Vagina (tissue), 2 donors: ENCODE measurements at places on chromosomes 4 and X.

- no peak for DNase-seq
Measured at GRCh38 chrX:37975421-37975820, 30.9 kb upstream of the SYTL5 start.

DNA sequence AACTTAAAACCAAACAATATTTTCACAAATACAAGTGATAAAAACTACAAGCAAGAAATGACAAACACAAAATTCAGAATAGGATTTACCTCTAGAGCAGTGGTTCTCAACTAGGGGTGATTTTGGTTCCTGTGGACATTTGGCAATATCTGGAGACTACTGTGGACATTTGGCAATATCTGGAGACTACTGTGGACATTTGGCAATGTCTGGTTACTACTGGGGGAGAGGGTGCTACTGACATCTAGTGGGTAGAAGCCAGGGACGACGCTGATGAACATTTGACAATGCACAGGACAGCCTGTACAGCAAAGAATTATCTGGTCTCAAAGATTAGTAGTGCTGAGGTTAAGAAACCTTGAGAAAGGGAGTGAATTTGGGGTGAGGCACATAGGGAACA, 169.8 kb downstream of the CLCN4 start:
- DNase-seq: no peak

- no peak for DNase-seq
Measured at GRCh38 chrX:38103857-38104812, 97.8 kb downstream of the SYTL5 start.

DNA sequence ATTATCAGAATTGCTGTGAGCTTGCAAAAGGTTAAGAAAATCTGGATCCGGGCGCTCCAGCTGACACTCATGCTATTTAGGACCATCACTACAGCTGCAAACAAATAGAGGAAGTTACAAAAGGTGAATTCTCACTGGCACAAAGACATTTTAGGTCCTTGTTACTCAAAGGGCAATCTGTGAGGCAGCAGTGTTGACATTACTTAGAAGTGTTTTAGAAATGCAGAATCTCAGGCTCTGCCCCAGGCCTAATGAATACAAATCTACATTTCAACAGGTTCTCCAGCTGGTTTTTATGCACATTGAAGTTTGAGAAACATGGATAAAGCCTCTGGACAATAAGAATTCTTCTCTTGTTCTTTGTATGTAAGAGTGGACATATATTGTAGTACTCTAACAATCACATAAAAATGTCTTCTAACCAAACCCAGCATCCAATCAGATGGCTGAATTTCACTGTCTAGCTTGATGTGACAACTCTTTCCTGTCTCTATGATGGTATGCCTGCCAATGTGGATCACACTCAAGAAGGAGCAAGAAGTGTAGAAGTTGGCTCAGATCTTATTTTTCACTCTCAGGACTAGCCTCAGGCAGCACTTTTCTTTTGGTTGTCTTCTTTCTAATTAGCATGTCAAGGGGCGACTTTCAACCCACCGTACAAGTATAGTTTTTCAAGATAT, 18.8 kb downstream of the SLC7A11 start:
- no peak for DNase-seq

DNA sequence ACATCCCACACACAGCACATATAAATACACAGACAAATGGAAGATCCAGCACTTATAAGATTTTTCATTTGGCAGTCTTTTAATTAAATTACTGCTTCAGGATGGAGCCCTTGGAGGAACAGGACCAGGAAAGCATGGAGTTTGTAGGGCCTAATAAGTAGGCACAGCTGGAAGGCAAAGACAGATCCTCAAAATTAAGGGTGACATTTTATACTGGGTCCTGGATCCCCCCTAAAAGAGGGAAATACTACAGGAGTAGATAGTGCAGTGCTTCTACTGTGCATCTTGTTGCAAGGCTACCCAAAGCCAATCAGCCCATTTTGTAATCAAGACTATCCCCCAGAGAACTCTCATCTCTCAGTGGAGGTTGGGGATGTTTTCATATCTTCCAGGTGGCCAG, 1860.7 kb upstream of the PCDH10 start:
- no peak for DNase-seq

DNA sequence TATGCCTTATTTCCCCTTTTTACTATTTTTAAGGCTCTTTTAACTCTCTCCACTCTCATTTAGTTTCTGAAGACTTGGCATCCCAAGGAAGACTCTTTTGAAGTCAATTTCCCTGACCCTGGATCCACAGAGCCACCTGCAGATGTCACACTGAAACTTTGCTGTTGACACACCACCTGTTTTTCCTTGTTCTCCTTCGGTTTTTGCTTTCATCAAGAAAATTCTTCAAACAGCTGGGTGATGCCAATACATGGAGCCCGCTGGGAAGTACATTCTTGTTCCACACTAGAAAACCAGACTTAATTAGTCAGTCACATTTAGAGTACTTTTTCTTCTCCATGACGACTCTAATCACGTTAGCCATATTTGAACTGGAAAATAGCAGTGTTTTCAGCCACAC, 293.9 kb downstream of the PDGFC start:
- DNase-seq: no peak

GRCh38 chrX:133294126-133294525, 76.0 kb upstream of the TFDP3 start:
- DNase-seq: no peak

GRCh38 chr4:103292959-103293358, 94.8 kb upstream of the CENPE start:
- no peak for DNase-seq

DNA sequence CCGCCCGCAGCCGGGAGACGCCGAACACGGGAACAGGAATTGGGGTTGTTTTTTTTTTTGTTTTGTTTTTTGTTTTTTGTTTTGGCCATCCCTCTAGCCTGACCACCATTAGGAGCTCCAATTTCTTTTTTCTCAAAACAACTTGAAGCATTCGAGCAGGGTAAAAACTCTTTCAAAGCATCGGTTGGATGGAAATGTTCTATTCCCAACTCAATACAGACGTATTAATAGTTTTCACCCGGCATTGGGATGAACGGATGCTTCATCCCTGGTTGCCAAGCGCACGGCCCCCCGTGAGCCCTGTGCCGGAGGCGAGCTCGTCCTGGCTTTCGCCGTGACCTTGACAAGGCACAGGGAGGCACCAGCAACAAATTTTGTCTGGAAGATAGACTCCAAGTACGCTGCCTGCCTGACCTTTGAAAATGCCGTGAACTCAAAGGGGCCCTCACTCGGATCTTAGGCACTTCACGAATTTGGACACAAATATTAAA, 352 bp upstream of the MAP3K15 start:
- DNase-seq: no peak

- DNase-seq: no peak
Measured at GRCh38 chr4:93779228-93779627, 49.3 kb upstream of the ATOH1 start.

DNA sequence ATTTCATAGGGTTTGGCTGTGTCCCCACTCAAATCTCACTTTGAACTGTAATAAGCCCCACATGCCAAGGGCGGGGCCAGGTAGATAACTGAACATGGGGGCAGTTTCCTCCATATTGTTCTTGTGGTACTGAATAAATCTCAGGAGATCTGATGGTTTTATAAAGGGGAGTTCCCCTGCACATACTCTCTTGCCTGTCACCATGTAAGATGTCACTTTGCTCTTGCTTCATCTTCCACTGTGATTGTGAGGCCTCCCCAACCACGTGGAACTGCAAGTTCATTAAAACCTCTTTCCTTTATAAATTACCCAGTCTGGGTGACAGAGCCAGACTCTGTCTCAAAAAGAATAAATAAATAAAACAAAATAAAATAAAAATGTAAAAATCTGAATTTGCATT, 95.9 kb downstream of the PDS5A start:
- DNase-seq: no peak

GRCh38 chrX:110204986-110205385, 112.9 kb downstream of the AMMECR1 start:
- DNase-seq: no peak

- no peak for DNase-seq
Measured at GRCh38 chr4:16160457-16160856, 65.8 kb downstream of the TAPT1 start.

GRCh38 chr4:54658252-54659093, 716 bp downstream of the KIT start:
- no peak for DNase-seq

- no peak for DNase-seq
Measured at GRCh38 chrX:25067271-25068172, 51.8 kb upstream of the ARX start.
